ENCODE measurements at places on chromosomes 11 and 22.

DNA sequence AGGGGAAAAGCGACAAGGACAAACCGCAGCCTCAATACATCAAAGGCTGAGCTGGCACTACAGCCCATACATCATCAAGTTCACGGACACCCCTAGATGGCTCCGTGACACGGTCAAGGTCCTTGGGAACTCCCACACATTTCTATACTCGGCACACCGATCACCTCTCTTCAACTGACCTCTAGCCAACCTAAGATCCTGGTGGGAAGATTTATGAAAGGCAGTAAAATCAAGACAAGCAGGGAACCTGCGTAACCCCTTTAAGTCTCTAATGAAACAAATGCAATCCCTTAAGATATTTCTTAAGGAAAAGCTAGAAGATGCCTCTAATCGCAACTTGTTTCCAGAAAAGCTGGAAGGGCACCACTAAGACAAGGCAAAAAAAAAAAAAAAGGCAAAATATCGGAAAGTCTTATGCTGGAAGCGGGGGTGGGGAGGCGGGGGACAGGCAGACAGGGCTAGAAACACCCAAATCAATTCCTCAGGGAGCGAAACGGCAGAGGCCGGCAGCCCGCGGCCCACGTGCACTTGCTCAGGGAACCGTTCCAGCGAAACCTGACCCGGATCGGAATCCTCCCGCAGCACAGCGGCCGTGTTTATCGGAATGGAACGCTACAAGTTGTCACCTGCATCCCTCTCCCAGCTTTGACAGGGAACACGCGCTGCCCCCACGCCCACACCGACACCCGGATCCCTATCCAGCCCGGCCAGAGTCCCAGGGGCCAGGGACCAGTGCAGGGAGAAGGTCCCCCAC is 1.4 kb downstream of the ARHGAP20 start:
- DNase-seq, result no peak

- no peak for DNase-seq
Observed at GRCh38 chr22:43926349-43926710, 2.7 kb downstream of the PNPLA3 start.

DNA sequence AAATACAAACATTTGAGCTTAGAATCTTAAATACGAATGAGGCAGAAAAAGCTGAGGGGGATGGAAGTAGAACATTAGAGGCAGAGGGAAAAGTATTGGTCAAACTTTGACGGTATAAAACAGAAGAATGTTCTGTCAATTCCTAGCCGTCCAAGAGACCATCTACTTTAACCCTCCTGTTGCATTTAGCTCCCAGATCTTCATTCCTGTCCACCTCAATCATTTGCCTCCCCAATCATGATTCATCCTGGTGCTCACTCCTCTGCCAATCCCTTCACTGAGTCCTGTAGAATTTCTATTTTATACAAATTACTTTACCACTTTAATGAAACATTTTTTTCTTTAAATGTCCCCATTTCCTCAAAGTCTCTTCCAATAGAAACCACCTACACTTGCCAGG is 28.2 kb downstream of the C2CD3 start:
- no peak for DNase-seq

DNA sequence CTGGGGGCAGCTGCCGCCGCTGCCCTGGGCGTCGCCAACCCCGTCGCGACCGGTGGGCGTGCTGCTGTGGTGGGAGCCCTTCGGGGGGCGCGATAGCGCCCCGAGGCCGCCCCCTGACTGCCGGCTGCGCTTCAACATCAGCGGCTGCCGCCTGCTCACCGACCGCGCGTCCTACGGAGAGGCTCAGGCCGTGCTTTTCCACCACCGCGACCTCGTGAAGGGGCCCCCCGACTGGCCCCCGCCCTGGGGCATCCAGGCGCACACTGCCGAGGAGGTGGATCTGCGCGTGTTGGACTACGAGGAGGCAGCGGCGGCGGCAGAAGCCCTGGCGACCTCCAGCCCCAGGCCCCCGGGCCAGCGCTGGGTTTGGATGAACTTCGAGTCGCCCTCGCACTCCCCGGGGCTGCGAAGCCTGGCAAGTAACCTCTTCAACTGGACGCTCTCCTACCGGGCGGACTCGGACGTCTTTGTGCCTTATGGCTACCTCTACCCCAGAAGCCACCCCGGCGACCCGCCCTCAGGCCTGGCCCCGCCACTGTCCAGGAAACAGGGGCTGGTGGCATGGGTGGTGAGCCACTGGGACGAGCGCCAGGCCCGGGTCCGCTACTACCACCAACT is 1.0 kb downstream of the FUT4 start:
- DNase-seq, result no peak

GRCh38 chr22:48414651-48415050 is 1413.0 kb downstream of the BRD1 start:
- DNase-seq, result no peak

- no peak for DNase-seq
Observed at GRCh38 chr11:64157631-64158394, 8.1 kb downstream of the MACROD1 start.

All from CD4-positive, alpha-beta T cell treated with Interleukin-10 for 1 hour (primary cell).